ENCODE measurements at places on chromosomes 1 and 21.

DNA sequence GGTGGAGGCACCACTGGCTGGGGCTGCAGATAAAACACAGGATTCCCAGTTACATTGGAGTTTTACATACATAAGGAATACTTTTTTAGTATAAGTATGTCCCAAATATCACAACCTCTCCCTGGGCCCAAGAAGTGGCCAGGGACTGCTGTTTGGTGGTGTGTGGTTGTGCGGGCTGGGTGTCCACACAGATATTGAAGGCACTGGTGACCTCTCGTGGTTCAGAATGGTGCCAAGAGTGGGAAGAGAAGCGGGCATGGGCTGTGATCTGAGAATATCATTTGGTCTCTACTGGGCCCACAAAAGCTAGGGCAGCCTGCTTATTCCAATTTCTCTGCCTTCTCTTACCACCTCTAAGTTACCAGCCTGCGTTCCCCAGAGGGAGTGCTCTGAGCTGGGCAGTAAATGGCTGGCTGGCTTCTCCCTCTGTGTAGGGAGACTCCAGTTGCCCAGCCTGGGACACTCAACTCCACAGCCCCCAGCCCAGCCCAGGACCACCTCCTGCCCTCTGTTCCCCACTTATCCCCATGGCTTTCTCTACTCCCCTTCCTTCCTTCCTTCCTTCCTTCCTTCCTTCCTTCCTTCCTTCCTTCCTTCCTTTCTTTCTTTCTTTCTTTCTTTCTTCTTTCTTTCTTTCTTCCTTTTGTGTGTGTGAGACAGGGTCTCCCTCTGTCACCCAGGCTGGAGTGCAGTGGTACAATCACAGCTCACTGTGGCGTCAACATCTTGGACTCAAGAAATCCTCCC is 42.8 kb upstream of the RD3 start:
- no peak for DNase-seq

- no peak for DNase-seq
Measured at GRCh38 chr1:116490588-116490987, 80.2 kb downstream of the CD58 start.

DNA sequence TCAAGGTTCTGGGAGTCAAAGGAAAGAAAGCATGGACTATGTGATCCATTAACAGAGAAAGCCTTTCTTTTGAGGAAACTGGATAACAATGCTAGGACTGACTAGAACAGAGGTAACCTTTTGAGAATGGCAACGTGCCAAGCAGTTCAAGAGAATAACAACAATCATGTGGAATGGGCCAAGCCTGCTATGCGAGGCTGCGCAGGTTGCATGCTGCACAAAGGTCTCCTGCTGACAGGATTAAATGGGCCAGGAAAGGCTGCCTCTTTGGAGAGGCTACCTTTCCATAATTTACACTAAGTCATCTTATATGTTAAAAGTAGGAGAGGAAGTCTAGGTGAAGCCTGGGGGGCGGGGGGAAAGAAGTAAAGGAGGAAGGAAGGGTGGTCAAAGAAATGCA is 5.8 kb downstream of the PCNX2 start:
- DNase-seq = no peak

DNA sequence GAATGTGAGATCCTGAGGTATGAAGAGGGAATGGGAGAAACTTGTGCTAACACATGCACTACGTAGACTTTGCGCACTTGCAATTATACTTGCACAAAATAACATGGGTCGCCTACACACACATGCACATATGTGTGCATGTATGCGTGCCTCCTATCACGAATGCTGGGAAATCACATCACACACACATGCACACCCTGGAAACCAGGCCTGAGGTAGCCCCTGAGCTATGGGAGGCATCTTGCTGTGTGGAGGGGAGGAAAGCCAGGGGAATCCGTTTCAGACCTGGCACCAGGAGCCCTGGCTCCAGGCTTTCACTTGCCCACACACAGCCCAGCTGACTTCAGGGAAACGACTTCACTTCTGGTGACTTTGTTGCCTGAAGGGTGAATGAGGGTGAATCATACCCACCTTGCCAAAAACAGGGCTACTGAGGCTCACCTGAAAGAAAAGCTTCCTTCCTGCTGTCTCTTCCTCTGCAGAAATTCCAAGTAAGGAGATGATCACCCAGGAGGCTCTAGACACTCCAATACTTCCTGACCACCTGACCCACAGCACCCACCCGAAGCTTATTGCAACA is 136.0 kb upstream of the NGF start:
- no peak for DNase-seq

All from nucleus accumbens (tissue), 56 donors.